ENCODE measurements at places on chromosomes 3 and 15.

- DNase-seq: no peak
Observed at GRCh38 chr15:72972362-72972761, 79.9 kb upstream of the NEO1 start.

DNA sequence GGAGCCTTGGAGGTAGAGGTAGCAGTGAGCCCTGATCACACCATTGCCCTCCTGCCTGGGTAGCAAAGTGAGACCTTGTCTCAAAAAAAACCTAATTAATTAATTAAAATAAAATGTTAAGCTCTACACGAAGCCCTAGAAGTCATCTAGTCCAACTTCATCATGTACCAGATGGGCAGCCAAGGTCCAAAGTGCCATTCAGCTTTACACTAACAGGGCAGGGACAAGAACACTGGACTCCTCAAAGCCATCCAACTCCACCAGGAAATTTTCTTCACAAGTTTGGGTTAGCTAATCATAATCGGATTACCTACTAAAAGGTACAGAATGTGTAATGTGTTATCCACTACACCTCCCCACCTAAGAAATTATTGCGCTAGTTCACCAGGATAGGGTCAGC is 48.8 kb downstream of the WWTR1 start:
- no peak for DNase-seq

- DNase-seq: no peak
Observed at GRCh38 chr15:55834331-55834730, 91.4 kb upstream of the PRTG start.

- no peak for DNase-seq
Observed at GRCh38 chr3:54744291-54744690, 183.6 kb downstream of the LRTM1 start.

DNA sequence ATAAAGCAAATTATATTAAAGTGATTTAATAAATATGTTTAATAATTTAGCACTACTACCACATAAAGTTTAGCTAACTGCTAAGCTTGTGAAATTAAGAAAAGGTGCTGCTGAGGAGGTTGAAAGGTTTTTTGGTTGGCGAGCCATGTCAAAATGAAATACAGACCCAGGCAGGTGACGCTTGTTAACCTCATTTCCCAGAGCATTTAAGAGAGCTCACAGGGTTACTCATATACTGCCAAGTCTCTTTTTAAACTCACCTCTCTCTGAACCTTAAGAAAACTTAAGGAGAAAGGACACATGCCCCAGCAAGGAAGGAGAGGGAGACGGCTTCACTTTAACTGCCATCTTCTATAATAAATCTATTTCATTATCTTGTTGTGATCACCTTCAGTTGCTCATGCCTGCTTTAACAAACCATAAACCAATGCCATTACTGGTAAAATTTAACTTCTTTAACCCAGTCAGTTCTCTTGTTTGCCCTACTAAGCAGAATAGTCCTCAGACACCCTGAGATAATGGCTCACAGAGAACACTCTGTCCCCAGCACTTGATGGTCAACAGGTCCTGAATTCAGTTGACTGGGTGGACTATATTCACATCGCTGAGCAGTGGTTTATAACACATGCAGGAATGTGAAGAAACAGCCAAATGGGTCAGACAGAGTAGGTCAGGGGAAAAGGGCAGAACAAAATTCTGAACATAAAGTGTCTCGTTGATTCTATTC is 540.1 kb downstream of the UNC13C start:
- peak; percentile 35 for DNase-seq

GRCh38 chr3:180059356-180059755 is 22.6 kb upstream of the PEX5L start:
- no peak for DNase-seq

Measured in RPMI8226 (cell line).